ENCODE measurements at places on chromosomes 12 and 14. TPM values are rescaled to one million over a fixed set of nuclear protein-coding genes. Genes with fewer than 3 reads are reported as not detected.
A peak's percentile ranks its signal among the peaks of the same experiment; 100 is the strongest.

CELA1 gene
- polyA plus RNA-seq, result not detected

DNA sequence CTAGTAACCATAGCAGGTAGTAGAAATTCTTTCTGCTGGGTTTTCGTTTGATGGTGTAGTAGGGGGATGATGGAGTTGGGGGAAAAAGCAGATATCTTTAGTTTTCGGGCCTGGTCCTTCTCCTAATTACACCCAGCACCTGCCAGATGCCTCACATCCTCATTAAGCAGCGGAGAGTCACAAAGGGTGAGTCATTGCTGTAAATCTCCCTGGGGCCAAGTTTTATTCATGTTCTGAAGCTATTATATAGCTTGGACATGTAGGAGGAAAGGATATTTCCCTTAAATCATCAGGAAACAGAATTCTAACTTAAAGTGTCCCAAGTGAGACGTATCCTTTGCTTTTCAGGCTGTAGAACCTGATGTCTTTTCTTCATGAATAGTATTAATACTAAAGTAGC, 4.9 kb upstream of the NECAP1 start:
- DNase-seq, result no peak

DNA sequence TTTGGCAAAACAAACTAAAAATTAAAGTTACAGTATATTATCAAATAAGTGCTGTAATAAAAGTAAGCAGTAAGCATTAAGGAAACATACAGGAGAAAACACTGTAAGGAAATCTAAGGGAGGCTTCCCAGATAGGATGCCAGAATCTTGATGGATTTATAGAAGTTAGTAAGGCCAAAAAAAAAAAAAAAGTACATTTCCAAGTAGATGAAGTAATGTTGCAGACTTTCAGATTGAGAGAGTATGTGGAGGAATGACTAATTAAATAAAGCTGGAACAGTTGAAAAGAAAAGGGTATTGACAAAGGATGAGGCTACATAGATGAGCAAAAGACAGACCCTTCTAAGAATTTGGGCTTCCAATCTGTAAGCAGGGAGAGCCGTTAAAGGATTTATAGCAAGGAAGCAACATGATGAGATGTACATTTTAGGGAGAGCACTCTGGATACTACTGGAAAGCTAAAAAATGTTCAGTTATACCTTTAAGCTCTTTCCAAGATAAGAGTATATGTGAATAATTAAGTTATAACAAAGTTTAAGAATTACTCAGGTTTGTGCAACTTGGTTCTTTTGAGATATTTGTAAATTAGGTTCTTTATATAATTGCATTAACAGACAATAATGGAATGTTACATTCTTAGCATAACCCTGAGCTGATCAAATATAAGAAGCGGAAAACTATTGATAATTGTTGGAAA, 87.5 kb upstream of the MON2 start:
- peak; percentile 21 for DNase-seq

CCDC85C gene
- polyA plus RNA-seq, result 4.1 TPM

DNA sequence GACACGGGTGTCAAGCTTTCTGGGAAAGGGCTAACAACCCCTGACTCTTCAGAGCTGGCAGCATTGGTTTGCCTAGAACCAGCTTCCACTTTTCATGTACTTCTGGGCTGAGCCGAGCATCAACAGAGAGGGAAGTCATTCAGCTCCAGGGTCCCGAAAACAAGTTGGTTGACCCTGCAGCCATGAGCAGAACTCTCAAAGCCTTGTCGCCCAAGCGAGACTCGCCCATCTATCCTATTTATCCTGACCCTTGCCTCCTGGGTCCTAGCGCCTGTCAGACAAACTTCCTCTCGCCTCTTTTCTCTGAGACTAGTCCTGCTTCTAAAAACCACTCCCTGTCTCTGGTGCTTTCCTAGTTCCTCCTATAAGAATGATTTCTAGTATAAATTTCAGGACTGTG, 47.9 kb downstream of the ASCL4 start:
- no peak for DNase-seq
